ENCODE measurements at places on chromosomes 3 and 15.

- DNase-seq = no peak
These were observed 9.1 kb upstream of the SLC9C1 start for GRCh38 chr3:112302881-112303763.

DNA sequence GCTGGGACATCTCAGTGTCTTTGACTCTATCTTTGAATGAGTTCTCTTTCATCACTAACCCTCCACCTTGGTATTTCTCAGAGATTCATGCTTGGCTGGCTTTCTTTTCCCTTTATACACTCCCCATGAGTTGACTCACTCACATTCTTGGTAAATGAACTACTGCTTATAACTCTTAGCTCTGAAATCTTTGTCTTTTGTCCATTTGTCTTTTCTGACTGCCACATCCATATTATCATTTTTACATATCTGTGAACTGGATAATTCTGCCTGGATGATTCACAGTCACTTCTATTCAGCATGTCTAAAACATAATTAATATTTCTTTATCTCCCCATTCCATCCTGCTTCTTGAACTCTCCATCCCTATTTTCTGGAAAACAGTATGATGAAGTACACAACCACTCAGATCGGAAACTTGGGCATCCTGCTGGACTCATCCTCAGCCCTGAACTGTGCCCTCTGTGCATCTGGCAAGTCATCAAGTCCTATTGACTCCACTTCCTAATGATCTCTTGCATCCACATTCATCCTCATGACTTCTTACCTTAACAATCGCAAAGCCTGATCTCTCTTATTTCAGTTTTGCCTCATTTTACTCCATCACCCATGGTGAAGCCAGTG lies 66.9 kb downstream of the KCNAB1 start:
- no peak for DNase-seq

DNA sequence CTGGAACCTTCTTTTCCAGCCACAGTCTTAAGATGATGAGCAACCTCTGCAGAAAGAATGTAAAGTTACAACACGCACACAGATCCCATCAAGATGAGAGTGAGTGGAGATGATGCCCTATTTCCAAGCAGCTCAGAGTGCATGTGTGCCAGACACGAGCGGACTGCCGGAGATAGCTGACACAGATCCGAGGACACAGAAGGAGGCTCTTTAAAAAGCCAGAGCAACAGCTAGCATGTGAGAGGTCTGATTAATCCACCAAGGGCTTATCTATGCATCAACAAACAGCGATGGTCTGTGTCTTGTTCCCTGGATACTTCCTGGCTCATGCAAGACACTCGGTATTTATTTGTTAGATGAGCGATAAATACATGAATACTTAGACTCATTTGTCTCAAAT lies 128.6 kb upstream of the DLG1 start:
- DNase-seq = peak; percentile 75

DNA sequence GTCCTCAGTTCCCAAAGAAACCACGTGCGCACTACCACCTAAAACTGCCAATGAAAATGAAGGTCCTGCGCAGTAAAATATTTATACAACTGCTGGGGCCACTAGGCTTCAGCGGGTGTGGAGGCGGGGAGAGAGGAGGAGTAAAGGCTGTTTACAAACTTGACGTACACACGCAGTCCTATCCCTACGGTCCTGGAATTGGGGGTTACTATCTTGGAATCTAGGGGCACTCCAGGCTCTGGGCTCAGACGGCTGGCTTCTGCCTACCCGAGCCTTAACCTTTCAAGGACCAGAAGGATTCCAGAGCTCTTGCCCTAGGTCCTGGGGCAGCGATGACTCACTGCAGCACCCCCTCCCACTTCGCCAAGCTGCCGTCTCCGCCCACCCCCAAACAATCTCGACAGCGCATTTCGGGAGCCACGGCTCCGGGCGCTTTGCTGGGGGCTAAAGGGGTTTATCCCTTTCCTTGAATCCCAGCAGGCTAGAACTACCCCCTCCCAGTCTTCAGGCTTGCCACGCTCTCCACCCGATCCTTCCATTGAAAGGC lies 3.0 kb downstream of the ADAMTS9 start:
- no peak for DNase-seq

DNA sequence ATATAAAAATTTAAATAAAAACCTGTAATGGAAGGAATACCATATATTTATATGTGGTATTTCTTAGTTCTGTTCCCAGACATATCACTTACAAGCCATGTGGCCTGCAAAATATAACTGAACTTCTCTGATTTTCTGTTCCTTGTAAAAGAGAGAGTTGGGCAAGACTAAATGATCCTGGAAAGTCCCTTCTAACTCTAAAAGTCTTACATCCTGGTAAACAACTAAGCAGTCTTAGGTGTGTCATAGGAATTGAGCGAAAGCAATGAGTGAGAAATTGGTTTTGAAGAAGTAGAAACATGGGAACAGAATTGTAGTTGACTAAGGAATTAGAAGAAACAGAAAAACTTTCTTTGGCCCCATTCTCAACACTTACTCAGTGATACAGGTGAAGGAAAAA lies 25.3 kb upstream of the IL20RB start:
- no peak for DNase-seq

GRCh38 chr3:44561076-44561475 lies 6.1 kb downstream of the ZKSCAN7 start:
- no peak for DNase-seq

DNA sequence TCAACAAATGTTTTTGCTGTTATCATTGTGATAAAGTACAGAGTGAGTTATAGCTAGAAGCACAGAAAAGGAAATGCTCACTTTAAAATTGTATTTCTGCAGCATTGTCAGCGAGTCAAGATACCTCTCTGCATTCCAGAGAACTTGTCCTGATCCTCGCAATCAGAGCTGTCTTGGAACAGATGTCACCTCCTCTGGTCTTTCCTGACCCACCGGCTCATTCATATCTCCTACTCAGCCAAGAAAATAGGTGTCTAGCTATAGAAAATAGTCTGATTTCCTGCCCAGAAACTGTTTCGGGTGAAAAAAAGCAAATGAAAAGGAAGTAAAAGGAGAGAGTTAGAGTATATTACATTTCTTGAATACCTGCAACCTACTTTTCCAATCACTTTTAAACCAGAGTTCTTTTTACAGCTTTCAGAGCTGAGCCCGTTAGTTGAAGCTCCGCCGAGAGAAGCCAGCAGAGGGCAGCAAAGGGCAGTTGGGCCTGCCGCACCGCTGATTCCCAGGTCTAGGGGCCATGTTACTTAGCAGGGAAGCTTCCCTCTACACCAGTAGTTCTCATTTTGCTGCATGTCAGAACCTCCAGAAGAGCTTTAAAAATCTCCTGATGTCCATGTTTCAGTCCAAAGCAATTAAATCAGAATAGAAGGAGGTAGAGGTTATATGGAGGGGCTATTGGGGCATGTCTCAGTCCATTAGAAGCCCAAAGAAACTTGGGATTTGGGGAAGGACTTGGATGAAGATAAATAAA lies 185.7 kb upstream of the THRB start:
- no peak for DNase-seq

DNA sequence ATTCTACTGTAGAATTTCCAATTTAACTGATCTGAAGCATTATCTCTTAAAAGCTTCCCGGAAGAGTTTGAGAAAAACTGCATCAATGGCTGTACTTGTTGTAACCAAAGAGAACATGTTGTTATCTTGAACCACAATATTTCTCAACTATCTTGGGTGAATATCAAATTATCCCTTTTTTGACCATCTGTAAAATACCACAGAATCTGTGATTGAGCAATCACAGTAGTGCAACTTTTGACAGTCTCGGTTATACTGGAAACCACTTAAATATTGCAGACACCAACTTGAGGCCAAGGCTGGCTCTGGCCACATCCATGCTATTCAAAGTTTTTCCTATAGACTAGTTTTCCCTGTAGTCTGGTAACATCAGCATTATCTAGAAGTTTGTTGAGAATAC lies 842.8 kb upstream of the EPHA6 start:
- DNase-seq = no peak

All from LNCaP clone FGC (cell line).